Activated naive CD8-positive, alpha-beta T cell treated with anti-CD3 and anti-CD28 coated beads, Interleukin-2, amount 10 ng/mL, durations not matched to agents 7 days and 5 days (primary cell): ENCODE measurements at places on chromosomes 1 and 21. TPM values are rescaled to one million over a fixed set of nuclear protein-coding genes. Genes with fewer than 3 reads are reported as not detected.

- no peak for DNase-seq
Observed at GRCh38 chr1:241485554-241485992, 34.0 kb downstream of the FH start.

GRCh38 chr21:37119421-37120218 is 46.6 kb downstream of the TTC3 start:
- no peak for DNase-seq

Gene ADORA3
- not detected for total RNA-seq

Gene ZP4
- not detected for total RNA-seq

Gene PLPP3
- total RNA-seq = 0.48 TPM

Gene SIPA1L2
- 1.1 TPM for total RNA-seq
